ENCODE measurements at places on chromosomes 5 and 9.

GRCh38 chr9:126397056-126397455 lies 70.4 kb downstream of the MVB12B start:
- no peak for DNase-seq

GRCh38 chr5:146653560-146653959 lies 137.6 kb upstream of the GPR151 start:
- DNase-seq = no peak

DNA sequence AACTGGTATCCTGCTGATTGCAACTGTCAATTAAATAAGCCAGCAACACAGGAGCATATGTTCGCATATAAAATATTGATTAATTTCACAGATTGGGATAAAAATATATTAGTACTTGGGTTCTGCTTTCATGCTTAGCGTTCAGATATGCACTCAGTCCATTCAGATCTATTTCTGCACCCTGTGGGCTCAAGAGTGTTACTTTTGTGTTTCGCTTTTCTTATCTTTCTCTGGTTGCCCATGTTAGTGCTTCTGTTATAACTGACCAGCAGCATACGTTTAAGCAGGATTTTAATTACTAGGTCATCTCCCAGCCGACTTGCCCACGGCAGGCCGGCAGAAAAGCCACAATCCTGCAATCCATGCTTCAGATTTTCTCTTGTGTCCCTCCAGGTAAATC lies 289.1 kb downstream of the EBF1 start:
- DNase-seq = no peak

DNA sequence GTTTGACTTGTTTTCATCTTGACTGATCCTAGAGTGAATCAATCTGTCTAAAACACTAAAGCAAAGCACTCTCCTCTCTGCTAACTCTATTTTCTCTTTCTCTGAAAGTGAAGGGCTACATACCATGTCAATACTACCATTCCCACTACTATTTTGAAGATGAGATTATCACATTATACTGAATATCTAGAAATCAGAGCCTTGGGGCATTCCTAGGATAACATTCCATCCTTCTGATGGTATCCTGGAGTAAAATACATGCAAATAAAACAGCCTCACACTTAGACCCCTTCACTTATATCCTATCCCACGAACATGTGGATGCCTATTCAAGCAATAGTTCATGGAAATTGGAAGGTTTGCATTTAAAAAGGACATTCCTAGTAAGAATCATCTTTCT lies 309.3 kb upstream of the ACTBL2 start:
- no peak for DNase-seq

DNA sequence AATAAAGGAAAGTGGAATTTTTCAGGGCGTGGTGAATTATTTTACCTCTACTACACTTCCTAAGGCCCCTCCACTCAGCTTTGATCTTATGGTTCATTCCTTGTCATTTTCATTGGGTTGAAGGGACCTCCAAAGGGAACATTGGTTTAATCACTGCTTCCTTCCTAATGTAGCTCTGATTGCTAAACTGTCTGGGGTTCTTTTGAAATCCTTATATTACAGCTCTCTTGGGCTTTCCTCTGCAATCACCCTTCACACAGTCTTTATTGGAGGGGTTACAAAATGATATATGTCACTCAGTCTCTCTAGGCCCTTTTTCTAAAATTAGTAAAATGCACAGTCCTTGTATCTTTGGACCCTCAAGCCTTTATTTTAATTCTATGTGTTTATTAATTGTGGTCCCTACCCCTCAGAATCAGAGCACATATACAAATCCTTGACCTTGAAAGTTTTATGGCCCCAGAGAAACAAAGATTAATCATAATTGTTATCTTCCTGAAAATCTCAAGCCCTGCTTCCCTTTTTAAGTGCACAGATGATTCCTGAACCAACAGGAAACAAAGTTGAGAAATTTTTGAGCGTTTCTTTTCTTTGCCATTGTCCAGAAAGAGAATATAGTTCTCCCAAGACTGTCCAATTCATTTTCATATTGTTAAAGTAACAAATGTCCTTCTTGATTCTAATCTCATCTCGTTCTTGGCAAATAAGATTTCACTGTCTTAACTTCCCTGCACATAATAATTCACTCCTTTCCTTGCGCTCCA lies 330.0 kb downstream of the ARRDC3 start:
- DNase-seq = no peak

GRCh38 chr9:123359106-123359505 lies 3.1 kb downstream of the CRB2 start:
- no peak for DNase-seq

GRCh38 chr5:150554857-150555256 lies 46.9 kb downstream of the NDST1 start:
- DNase-seq = no peak

DNA sequence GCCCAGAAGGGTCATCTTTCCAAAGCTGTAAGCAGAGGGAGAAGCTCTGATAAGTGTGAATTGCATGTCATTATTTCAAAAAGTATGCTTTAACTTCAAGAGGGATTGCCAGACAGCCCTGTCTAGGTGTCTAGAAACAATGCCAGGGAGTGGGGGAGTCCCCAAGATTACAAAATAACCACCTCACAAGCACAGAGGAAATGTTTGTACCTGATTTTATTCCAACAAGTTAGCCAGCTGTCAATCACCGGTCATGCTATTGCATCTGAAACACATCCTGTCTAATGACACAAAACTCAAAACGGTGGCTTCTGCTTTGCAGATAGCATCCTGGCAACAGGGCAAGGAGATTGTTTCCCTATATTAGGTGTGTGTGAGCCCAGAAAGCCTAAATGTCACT lies 154.2 kb upstream of the WWC1 start:
- no peak for DNase-seq

- DNase-seq = no peak
Measured at GRCh38 chr9:109256336-109256735, 64.5 kb downstream of the EPB41L4B start.

- no peak for DNase-seq
Measured at GRCh38 chr5:152259702-152260101, 145.4 kb downstream of the NMUR2 start.

DNA sequence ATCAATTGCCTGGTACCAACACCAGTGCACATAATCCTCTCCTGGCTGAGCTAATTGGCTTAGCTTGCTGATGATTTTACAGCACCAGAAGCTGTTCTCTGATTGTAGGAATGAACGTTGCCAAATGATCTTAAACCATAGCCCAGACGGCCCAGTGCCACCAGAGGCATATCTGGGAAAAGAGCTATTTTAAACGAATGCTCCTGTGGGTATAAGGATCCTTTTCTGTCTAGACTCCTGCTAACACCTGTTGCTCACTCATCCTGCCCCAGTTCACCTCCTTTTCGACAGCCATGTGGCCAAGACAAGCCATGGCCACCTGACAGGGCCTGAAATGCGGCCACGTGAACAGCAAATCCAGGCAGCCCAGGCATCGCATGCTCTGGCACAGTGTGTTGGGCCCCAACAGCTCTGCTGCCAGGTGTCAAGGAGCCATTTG lies 289.9 kb upstream of the SLC30A5 start:
- no peak for DNase-seq

GRCh38 chr5:15452781-15453180 lies 47.2 kb upstream of the FBXL7 start:
- DNase-seq = no peak

DNA sequence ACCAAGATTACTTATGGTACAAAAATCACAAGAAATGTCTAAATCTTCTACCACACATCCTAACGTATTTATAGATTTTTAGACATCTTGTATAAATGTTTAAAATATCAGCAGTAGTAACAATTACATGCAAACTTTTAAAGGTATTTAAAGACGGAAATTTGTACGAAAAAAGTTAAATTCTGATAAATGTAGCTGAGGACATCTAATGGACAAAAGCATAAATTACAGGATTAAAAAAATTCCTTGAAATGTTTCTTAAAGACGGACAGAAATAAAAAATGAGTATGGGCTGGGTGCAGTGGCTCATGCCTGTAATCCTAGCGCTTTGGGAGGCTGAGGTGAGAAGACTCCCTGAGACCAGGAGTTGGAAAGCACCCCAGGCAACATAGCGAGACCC lies 15.8 kb downstream of the ERCC8 start:
- no peak for DNase-seq
